ENCODE measurements at places on chromosomes 4 and X.

DNA sequence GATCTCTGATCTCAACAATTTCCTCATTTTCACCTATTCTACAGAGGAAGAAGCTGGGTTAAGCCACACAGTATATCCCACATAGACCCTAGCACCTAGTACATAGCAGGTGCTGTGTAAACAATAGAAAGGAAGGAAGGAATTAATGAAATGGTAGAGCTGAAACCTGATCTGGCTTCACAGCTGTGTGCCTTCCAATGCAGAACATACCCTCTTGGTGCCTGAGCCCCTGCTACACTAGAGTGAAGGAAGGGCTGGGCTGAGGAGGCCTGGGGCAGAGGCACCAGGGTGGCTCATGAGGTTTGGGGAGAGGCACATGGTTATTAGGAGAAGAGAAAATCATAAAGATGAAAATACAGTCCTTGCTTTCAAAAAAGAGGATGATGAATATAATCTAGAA lies 21.3 kb downstream of the LRRC66 start:
- no peak for DNase-seq

DNA sequence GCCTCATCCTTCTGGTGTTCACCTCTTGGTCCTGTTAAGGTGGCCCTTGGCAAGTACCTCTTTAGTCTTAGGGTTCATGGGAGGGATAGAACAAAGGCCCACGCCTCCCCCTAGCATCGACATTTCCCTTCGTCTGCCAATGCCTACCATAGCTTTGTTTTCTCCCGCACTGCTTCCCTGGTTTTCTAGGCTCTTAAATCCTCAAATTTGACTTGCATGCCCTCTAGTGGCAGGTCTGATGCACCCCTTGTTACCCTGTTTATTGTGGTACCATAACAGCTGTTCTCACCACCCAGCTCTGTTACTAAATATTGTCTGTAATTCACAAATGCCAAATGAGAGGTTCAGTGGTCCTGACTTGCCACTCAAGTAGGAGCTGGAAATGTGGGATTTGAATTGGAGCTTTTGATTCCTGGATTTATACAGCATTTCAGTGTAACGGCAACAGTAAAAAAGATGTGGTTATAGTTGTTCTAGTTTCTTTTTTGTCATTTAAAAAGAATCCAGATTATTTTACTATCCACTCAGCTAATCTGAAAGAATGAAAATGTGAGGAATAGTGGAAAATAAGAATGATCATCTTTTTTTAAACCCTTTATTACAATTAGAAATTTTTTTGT lies 100.1 kb downstream of the REPS2 start:
- DNase-seq: peak; percentile 14

DNA sequence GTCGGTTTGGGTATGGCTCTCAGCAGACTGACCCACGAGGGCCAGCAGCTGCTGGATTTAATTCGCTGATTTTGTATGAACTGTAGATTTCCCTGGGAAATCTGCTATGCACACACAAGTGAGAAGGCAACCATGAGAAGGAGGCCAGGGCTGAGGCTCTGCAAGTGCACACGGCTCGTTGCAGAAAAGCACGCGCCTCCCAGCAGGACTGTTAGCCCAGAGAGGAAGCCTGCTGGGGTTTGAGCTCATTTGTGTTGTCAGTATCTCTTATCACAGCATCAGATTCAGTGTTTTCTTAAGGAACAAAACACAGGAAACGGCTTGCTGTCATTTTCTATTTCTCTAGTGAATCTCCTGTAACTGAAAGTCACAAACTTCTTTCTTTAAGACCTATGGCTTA lies 296.2 kb upstream of the FAT1 start:
- DNase-seq: no peak

DNA sequence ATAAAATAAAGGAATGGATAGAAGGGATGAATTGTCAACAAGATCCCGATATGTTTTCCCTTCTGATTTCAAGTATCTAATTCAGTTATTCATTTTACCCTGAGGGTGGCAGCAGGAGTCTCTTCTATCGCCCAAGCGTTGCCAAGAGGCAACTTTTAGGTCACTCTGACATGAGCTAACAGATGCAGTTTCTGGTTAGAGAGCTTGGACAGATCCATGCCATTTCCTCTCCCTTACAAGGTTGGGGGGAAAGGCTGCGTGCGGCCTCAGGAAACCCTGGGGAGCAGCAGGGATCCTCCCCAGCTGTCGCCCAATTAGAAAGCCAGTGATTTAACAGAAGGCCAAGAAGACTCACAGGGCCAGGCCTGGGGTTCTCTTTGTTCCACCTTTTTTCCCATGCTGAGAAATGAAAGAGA lies 35.3 kb upstream of the WAS start:
- peak; percentile 17 for DNase-seq

- DNase-seq: no peak
These were observed 678.3 kb upstream of the NR3C2 start for GRCh38 chr4:149120331-149121022.

GRCh38 chr4:151408380-151408629 lies 671 bp upstream of the FHIP1A start:
- no peak for DNase-seq
